ENCODE measurements at places on chromosomes 13 and 19.

DNA sequence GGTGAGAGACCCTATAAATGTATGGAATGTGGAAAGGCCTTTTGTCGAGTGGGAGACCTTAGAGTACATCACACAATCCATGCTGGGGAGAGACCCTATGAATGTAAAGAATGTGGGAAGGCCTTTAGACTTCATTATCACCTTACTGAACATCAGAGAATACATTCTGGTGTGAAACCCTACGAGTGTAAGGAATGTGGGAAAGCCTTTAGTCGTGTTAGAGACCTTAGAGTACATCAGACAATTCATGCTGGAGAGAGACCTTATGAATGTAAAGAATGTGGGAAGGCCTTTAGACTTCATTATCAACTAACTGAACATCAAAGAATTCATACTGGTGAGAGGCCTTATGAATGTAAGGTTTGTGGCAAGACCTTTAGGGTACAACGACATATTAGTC lies 17.1 kb downstream of the ZNF546 start:
- no peak for DNase-seq

DNA sequence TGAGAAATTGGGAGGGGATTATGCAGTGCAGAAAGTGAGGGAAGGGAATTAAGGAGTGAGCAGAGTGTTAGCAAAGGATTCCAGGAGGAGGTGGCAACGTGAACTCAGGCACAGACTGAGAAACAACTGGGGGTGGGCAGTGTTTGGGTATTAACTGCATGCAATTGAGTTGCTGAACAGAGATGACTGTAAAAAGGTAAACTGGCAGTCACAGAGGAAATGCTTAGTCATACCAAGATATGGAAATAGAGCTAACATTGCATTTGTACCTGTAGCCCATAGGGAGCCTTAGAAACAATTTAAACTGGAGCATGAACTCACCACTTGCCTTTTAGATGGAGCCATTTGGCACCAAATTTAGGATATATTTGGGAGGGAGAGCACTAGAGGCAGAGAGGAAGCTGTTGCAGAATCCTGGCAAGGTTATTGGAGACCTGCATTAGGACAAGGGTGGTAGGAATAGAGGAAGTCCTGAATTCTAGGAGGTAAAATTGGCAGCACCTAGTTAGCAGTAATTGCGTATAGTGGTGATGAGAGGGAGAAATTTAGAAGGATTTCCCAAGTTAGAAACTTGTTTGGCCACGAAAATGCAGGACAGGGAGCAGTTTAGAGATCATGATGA lies 100.6 kb upstream of the FRY start:
- DNase-seq = no peak

DNA sequence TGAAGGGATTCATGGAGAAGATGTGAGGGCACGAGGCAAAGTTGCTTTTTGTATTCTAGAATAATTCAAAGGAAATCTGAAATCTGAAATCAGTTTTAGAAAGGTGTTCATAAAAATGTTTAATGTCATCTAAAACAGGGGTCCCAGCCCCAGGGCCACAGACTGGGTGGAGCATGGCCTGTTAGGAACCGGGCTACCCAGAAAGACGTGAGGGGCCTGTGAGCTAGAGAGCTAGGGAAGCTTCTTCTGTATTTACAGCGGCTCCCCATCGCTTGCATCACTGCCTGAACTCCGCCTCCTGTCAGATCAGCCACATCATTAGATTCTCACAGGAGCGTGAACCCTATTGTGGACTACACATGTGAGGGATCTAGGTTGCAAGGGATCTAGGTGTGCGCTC lies 151.2 kb downstream of the USP12 start:
- no peak for DNase-seq

- DNase-seq = no peak
Measured at GRCh38 chr13:111663505-111663904, 343.1 kb downstream of the TEX29 start.

DNA sequence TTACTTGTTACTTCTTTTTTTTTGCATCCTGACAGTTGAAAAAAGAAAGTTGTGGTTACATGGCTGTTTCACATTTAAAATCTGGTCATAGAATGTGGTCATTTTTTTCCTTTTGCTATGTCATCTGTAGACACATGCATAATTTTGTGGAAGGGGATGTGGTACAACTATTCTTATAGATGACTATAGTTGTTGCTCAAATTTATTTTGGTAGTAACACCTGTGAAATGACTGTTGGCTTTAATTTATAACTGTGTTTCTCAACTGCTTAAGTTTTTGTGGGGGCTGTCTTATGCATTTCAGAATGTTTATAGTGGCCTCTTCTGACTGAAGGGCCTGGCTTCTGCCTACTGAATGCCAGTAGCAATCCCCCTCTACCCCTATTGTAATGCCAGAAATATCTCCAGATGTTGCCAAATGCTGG lies 130.5 kb downstream of the PAN3 start:
- DNase-seq = no peak

Data from MG63 (cell line).